ENCODE measurements at places on chromosomes 13 and 19. TPM values are rescaled to one million over a fixed set of nuclear protein-coding genes. Genes with fewer than 3 reads are reported as not detected.
A peak's percentile ranks its signal among the peaks of the same experiment; 100 is the strongest.

DNA sequence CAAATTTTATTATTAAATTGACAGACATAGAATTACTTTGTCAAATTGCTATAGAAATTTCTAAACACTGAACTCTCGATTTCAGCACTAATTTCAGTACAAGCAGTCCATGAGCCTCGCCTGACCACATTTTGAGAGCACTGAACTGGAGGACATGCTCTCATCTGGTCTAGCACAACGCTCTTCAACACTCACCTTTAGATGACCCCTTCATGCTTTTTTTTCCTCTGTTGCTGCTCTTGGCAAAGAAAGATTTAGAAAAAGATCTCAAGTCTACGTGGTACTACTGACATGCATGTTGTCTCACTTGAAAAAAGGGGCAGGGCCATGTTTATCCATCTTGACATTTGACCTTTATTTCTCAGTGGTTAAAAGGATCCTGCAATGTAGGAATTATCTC lies 981.5 kb downstream of the DIAPH3 start:
- DNase-seq, result no peak

GRCh38 chr13:62653371-62653770 lies 1237.7 kb upstream of the PCDH20 start:
- DNase-seq, result no peak

DNA sequence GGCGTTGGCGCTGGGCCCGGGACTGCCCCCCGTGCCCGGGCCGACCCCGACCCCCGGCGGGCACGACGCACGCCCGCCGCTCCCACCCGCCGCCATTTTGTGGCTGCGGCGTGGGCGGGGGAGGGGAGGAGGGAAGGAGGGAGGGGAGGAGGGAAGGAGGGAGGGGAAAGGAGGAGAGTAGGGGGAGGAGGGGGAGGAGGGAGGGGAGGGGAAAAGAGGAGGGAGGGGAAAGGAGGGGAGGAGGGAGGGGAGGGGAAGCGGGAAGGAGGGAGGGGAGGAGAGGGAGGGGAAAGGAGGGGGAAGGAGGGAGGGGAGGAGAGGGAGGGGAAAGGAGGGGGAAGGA lies at the start of gene BTBD2:
TSS of gene BTBD2 (minus strand) at position 107 of the 343 bp plus-strand sequence. CDS start at position 96, 11 bp downstream.
- peak; percentile 93 for DNase-seq

DNA sequence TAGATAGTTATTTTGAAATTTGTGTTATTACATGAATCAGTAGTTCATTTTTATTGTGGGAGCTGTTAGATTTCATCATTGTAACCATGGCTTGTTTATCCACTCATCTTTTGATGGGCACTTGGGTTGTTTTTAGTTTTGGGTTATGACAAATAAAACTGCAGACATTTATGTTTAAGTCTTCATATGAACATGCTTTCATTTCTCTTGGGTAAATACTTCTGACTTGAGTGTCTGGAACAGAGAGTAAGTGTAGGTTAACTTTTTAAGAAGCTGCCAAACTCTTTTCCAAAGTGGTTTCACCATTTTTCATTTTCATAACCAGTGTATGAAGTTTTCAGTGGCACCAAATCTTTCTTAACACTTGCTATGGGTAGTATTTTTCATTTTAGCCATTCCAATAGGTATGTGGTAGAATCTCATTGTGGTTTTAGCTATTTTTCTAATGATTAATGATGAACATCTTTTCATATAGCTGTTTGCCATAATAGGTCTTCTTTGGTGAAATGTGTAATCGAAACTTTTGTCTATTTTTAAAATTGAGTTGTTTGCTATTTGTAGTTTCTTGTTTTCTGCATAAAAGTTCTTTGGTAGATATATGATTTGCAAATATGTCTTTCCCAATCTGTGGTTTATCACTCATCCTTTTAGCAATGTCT lies 17.9 kb downstream of the SLAIN1 start:
- no peak for DNase-seq

The KLK2 gene
- total RNA-seq, result 0.10 TPM

- DNase-seq, result no peak
Observed at GRCh38 chr19:32896516-32897214, 27.1 kb upstream of the SLC7A9 start.

GRCh38 chr13:82370316-82370715 lies 1512.0 kb downstream of the SLITRK1 start:
- no peak for DNase-seq

GRCh38 chr19:31378404-31378803 lies 29.2 kb upstream of the TSHZ3 start:
- no peak for DNase-seq

DNA sequence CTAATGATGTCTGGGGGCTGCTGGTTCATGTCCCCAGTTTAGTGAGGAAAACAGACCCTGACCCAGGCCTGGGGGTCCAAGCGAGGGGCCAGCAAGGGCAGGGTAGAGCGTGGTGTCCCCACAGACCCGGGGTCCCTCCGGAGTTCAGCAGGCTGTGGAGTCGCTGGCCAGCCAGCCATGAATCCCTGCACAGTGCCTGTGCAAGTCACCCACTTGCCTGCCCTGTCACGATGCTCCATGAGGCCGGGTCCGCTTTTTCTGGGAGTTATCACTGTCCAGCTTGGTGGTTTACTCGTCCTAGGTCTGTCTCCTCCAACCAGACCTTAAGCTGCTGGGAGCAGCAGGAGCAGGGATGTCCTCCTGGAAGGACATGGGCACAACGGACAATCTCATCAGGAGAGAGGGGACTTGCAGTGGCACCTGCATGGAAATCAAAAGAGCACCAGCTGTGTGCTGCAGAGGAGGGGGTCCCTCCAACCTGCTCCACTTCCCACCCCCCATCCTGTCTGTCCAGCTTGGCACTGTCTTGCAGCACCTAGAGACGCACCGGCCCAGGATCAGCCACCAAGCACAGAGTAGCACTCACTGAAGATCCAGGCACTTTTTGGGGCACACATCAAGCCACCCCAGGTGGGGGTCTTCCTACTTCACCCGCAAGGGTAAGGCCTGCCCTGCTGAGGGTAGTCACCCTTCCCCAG lies 121.8 kb downstream of the URI1 start:
- DNase-seq, result no peak

GRCh38 chr19:16351133-16351809 lies 26.6 kb downstream of the KLF2 start:
- DNase-seq, result no peak

- DNase-seq, result no peak
Observed at GRCh38 chr13:77729502-77730221, 32.2 kb downstream of the SLAIN1 start.

DNA sequence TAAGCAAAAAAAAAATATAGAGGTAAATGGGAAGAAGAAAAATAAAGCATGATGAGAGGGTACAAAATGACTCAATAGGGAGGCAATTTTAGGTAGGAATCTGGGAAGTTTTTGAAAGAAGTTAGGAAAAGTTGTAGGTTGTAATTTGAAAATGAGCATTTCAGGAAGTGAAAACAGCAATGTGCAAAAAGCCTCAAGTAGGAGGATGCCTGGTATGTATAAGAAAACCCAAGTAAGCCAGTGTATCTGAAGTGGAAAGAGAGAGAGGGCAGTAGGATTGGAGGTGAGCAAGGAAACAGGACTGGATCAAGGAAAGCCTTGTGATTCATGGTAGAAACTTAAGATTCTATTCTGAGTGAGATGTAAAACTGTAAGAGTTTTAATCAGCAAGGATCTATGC lies 121.6 kb upstream of the SPRY2 start:
- no peak for DNase-seq

GRCh38 chr19:38267761-38268483 lies 3.5 kb downstream of the SPINT2 start:
- no peak for DNase-seq

DNA sequence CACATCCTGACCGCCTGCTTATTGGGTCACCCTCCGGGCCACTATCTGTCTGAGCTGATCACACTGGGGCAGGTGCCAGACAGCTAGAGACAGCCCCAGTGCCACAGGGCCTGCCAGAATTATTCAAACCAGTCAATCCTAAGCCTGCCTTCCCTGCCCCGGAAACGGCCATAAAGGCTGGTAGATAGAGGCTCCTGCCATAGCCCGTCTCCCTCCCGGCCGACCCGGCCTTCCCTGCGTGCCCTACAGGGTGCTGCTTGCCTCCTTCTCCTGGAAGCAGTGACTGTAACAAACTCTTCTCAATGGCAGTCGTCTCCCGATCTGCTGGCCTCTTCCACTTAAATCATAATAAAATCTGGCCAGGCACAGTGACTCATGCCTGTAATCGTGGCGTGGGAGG lies 158.6 kb upstream of the SOX1 start:
- no peak for DNase-seq

The ZNF536 gene
- total RNA-seq, result 31.0 TPM

The PLVAP gene
- 22.3 TPM for total RNA-seq

DNA sequence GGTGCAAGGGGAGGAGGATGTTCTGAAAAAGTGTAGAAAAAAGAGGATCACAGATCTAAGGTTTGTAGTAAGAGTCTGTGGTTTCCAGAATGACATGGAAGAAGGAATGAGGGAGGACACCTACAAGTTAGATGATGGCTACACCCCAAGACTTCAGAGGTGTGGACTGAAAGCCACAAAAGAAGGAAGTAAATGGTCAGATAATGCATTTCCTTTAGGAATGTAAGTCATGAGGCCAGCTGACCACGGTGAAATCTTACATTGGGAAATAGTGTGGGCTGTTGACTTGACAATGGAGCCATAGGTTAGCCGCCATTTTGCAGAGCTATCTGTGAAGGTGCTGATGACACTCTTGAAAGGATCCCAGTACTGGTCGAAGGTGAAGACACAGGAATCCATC lies 25.3 kb upstream of the FBXO27 start:
- DNase-seq, result no peak

GRCh38 chr19:49679771-49680413 lies 2.8 kb downstream of the PRMT1 start:
- no peak for DNase-seq

The JAK3 gene
- 2.8 TPM for total RNA-seq

The TPTE2 gene
- total RNA-seq, result 0.10 TPM

The ARRDC5 gene
- total RNA-seq, result 0.17 TPM

GRCh38 chr19:22623841-22624221 lies 10.3 kb upstream of the ZNF492 start:
- DNase-seq, result no peak

The IL17D gene
- 30.2 TPM for total RNA-seq

DNA sequence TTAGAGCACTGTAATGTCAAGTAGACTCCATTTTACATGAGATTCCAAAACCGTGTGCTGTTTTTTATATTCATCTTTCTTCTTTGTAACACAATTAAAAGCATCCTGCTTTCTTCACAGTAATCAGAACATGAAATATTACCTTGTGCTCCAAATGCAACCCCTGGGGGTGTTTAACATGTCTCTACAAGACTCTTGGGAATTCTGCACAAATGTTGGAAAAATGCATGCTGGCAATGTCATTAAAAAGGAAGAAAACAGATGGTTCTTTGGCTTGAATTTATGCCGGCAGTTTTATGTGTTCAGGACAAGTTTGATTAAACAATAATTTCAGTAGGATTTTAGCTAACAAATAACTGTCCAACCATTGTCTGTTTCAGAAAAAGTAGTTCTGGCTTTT lies 159.1 kb downstream of the LIG4 start:
- peak; percentile 81 for DNase-seq

GRCh38 chr13:99465454-99465853 lies 35.8 kb upstream of the TM9SF2 start:
- no peak for DNase-seq

DNA sequence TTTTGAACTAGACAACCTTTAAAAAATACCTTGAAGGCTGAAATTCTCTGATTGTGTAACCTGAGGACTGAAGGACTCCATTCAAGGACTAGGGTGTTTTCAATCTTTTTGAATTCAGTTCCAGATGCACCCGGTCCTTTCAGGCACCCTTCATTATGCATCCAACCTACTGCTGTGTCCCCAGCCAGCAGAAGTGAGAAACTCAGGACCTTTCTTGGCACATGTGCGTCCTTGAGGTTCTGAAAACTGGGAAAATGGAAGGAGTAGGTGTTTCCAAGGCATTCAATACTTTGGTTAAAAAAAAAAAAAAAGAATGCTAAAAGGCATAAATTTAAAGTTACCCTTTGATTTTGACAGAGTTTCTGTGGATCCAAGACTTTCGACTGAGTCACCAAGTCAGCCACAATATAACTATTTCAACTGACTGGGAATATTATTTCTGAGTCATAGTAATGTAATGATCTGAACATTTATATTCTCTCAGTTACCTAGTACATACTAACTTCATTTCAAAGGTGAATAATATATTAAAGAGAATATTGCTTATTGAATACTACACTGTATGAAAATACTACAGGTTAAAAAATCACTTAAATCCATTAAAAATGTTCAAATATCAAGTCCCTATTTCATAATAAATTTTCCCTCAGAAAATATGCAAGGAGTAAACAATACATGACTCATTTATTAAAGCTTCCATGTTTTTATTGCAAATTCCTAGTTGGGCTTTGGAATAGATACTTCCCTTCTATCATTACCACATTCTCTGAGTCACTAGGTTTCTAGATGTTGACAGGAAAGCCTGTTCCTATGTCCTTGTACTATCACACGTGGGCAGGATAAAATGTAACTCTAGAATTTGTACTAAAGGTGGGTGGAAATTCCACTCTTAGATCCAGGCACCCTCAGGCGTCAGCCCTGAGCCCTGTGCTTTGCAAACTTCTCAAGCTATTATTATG lies 2.4 kb upstream of the ITGBL1 start:
- DNase-seq, result no peak

DNA sequence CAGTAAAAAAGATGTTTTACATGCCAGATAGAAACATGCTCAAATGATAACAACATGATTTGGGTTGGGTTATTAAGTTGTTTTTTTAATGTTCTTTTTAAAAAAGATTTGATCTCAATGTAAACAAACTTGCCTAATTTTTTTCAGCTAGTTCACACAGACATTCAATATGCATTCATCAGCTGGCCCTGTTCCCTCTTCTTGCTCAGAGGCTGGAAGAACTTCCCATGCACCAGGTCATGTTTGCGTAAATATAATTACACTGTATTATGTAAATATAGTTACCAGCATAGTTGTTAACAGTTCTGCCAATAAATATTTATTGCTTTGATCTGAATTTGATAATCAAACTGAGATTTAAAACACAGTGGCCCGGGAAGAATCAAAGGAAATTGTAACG lies 70.6 kb downstream of the ATP11A start:
- no peak for DNase-seq

DNA sequence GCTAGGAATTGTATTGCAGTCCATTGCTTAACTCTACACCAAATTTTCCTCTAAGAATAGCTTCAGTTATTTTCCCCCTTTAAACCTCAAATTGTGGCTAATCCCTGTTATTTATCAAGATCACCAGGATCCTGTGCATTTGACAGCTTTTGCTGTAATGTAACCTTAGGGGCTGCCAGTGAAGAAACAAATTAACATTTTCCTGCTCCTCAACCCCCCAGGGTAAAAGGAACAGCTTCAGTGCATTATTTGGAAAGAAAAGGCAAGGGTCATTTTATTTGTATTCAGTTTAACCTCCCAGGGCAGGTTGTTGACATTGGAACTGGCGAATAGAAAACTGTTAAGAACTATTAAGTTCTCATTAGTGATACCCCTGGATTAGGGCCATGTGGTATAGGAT lies 57.0 kb downstream of the PCDH20 start:
- no peak for DNase-seq

- DNase-seq, result no peak
Observed at GRCh38 chr13:46643165-46643777, 90.3 kb downstream of the LRCH1 start.

GRCh38 chr19:29714953-29715700 lies at the start of gene C19orf12:
C19orf12 (minus strand) TSS chr19:29715261; CDS start chr19:29708413, 6,848 bp downstream.
- DNase-seq, result peak; percentile 19

The SLC8A2 gene
- 3.2 TPM for total RNA-seq

Measured in spinal cord (tissue), 10 donors.